SW 1271 (cell line): ENCODE measurements at places on chromosomes 13 and 19.
A peak's percentile ranks its signal among the peaks of the same experiment; 100 is the strongest.

DNA sequence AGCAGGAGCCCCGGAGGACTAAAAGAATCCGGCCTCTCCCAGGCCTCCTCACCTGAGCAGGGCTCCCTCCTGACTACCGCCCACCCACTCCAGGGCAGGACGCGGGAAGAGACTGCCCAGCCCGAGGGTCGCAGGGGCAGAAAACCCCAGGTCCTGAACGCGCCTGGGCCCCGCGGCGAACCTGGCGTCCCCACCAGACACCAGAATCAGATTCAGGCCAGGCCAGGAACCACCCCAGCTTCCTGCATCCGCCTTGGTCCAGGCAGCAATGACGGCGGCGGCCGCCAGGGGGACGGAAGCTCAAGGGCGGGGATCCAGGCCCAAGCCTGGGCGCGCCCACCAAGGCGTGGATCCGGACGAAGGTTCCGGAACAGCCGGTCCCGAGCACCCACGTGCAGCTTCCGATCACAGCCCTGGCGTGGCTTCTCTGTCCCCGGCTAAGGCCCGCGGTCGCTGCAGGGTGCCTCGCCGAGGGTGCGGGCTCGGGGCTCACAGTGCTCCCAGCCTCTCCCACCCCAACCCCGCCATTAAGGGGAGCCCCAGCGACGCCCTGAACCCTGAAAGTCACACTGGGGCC, 3.6 kb downstream of the LGALS7 start:
- no peak for DNase-seq

GRCh38 chr13:50995854-50996253, 86.3 kb downstream of the RNASEH2B start:
- no peak for DNase-seq

GRCh38 chr13:44543369-44543768, 32.8 kb downstream of the TSC22D1 start:
- DNase-seq = no peak

GRCh38 chr13:45119469-45119990, 780 bp upstream of the GTF2F2 start:
- DNase-seq = no peak

DNA sequence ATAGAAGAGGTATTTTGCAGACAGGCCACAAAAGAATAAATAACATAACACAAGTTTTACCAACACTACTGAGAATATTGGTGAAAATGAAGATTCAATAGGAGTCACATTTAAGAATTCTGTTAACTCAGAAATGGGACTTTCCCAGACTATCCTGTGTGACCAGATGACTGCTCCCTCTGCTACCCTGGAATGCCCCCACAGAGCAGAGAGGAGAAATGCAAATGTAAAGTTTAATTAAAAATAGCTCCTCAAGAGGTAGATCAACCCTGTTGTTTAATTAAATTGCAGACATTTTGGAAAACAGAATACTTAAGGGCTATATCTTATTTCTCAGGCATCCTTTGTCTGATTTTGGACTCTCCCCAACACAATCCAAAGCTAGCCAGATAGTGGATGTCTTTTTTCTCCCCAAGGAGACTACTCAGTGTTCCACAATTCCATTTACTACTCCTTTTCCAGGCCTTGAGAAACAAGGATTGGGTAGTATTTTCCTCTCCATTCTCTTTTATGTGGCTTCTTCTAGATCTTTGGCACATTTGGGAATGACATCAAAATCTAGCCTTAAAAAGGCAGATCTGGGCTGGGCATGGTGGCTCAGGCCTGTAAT, 104.7 kb upstream of the TSC22D1 start:
- no peak for DNase-seq

- no peak for DNase-seq
Observed at GRCh38 chr13:25963674-25964073, 88.1 kb downstream of the SHISA2 start.

- DNase-seq = no peak
Observed at GRCh38 chr13:42401376-42401775, 129.4 kb downstream of the AKAP11 start.

GRCh38 chr13:43127103-43127798, 103.9 kb downstream of the DNAJC15 start:
- no peak for DNase-seq

DNA sequence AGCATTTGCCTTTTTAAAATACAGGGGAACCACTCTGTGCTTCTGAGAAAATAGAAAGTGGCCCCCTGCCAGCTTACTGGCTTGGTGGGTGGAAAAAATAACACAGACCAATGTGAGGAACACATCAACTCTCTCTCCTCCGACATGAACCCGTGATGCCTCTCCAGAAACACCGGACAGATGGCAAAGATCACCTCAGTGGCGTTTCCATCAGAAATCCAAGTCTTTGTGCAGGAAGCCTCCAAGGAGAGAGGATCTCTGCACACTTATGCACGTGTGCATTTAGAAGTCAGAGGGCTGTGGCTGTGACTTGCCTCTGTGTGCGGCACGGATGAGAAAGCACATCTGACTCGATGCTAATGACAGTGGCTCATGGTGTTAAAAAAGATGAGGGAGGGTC, 112.3 kb upstream of the KLF12 start:
- no peak for DNase-seq

- no peak for DNase-seq
Observed at GRCh38 chr13:21837841-21838551, 167.1 kb downstream of the FGF9 start.

DNA sequence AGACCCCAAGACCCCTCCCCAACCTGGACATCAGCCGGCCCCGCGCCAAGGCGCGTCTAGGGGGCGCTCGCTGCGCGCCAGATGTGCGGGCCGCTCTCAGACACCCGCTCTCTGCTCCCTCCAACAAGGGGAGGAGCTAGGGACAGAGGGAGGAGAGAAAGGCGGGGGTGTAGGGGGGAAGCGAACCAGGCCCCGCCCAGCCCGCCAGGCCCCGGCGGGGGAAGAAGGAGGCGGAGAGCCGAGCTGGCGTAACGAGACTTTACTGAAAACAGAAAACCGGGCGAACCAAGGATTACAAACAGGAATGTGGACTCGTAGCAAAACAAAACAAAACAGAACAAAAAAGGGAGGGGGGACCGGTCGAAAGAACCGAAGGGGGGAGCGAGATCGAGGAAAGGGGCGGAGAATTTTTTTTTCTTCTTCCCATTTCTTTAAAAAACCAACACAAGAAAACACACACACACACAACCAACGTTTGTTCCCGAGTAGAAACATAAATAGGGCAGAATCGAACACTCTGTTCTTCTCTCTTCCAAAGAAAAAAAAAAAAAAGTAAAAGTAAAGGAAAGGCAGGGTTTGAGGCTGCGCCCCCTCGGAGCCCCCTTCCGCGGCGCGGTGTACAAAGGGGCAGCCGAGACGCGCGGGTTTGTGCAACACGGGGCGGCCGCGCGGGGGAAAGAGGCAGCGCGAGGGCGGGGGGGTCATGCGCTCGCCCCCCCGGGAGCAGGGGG, 1.7 kb downstream of the JUND start:
- peak; percentile 71 for DNase-seq

- DNase-seq = no peak
Observed at GRCh38 chr19:18558202-18558555, 509 bp downstream of the KXD1 start.

DNA sequence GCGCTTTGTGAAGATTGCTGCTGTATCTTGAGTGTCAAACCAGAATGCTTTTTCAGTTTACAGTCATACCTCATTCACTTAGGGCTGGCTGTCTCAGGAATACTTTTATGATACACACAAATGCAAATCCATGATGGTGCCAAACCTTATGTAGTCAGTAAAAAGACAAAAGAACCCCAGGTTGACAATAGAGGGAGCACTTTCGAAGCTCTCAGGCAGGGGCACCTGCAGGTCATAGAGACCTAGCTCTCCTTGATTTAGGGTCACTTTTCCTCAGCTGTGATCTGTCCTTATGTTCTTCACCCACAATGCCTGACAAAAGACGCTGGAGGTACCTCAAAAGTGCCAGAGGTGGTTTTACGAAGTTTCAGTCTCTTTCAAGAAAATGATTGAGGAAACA, 172.2 kb downstream of the DNAJC15 start:
- no peak for DNase-seq

DNA sequence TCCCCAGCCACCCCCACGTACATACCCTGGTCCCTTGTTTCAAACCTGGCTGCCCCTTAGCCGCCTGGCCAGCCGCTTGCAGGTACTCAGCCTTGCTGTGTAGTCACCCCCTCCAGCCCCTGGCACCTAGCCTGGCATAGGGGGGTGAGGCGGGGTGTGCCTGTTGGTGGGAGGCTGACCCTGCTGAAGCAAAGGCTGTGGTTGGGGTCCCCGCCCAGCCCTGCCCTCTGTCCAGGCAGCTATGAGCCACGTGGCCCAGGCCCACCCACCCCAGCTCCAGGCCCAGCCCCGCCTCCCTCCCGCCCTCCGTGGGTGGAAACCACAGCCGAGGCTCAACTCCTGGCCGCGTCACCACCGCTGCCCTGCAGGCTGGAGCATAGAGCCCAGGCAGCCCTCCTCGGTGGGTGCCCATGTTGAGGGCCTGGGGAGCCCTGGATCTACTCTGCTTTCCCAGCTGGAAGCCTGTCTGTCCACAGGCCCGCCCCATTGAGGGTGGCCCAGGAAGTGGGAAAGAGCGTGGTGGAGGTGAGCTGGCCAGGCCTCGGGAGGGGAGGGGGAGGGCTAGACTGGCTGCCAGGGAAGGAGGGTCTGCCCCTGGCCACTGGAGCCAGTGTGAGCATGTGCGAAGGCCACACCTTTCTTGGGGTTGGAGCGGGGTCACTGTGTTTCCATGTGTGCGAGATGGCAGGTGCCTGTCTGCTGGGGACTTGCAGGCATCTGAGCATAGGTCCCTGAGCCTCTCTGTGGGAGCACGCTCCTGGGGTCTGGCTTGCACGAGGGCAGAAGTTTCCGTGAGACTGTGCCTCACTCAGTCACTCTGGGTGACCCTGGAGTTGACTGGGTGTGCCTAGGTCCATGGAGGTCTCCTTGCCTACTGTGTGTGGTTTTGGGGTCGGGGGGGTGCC, 31.0 kb downstream of the PAK4 start:
- no peak for DNase-seq

GRCh38 chr13:39768962-39769361, 113.5 kb downstream of the COG6 start:
- no peak for DNase-seq

GRCh38 chr19:50359328-50359818, 6.1 kb downstream of the NAPSA start:
- DNase-seq = no peak

GRCh38 chr19:29563486-29564101, 37.8 kb downstream of the VSTM2B start:
- DNase-seq = no peak

DNA sequence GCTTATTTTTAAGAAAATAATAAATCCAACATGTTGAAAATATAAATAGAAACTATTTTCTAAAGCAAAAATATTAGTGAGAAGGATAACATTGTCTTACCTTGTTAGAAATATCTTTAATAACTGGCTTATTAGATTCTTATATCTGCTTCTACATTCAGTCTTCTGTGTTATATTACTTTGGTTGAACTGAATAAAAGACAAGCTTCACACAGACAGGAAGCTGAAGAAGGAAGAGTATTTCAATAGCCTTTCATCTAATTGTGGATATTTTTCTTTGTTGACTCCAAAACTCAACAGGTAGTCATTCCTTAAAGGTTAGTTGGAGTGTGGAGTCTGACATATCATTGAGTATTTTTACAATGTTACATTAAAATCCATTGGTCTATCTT, 10.9 kb downstream of the SETDB2 start:
- DNase-seq = no peak

DNA sequence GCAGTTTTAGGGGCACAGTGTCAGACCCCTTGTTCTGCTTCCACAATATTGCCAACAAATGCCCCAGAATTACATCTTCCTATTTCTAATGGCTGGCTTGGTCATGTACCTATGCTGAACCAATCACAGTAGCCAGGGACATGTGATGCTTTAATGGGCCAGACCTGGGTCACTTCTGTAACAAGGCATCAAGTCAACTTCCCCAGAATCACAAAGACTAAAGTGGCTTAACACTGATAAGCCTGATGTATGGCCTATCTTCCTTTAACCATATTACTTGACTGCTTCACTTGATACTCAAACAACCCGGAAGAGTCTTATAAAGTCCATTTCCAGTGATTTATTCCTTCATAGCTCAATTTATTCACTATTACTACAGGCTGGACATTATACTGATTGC, 19.6 kb downstream of the LNX2 start:
- DNase-seq = no peak

- no peak for DNase-seq
Observed at GRCh38 chr19:11480715-11481533, at the start of gene ELAVL3. ELAVL3 (minus strand) TSS chr19:11481046; CDS start chr19:11480608, 438 bp downstream.

DNA sequence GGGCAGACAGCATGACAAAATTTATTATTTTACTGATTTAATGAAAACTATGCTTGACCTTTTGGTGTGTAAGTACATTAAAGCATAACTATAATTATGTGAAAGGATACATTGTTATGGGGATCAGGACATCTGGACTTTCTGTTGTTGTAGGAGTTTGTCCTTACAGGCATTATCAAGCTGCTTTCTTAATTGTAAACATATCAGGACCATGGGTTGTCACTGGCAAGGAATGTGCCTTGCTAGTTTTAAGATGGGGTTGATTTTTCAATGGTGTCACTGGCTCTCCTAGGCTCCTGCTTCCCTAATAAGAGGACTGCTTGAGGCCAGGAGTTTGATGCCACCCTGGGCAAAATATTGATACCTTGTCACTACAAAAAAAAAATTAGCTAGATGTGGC, 32.6 kb downstream of the KBTBD6 start:
- DNase-seq = no peak

- DNase-seq = no peak
Observed at GRCh38 chr19:20503476-20503875, 62.1 kb downstream of the ZNF737 start.

- DNase-seq = no peak
Observed at GRCh38 chr13:95003019-95003813, 290.9 kb upstream of the SOX21 start.
